ENCODE measurements at places on chromosomes 1 and 21. TPM values are rescaled to one million over a fixed set of nuclear protein-coding genes. Genes with fewer than 3 reads are reported as not detected.

S100B gene
- 0.99 TPM for total RNA-seq

DNA sequence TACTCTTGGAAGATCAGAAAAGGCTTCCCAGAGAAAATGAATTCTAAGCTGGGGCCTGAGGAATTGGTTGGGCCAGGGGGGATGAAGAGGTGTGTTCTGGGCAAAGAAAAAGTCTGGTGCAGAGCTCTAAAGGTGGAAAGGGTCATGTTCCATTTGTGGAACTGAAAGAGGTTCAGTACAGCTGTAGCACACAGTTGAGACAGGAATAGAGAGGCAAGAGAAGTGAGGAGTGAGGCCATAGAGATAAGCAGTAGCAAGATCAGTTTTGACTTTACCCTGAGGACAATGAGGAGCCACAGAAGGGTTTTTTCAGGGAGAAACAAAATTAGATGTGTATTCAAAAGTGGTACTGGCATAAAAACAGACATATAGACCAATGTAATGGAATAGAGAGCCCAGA, 30.3 kb upstream of the MUTYH start:
- DNase-seq, result no peak

GRCh38 chr1:31605908-31606427, 11.5 kb upstream of the HCRTR1 start:
- no peak for DNase-seq

OR2L13 gene
- total RNA-seq, result not detected

SLC2A5 gene
- total RNA-seq, result 12.8 TPM

TFB2M gene
- 19.3 TPM for total RNA-seq

DNA sequence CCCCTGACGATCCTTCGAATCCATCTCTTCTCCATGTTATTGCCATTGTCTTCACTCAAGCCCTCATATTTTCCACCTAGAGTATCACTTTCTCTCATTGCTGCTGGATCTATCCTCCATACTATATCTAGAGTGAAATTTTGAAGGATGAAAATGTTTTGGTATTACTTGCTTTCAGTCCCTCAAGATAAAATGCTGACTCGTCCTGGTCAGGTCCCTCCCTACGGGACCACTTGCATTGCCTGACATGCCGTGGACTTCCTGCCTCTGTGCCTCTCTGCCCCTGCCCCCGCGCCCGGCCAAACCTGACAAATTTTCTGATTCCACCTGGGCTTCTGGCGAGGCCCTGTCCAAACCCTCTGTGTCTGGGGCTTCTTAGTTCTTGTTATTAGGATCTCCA, 23.6 kb downstream of the SPATA46 start:
- DNase-seq, result no peak

- DNase-seq, result no peak
These were observed 8.0 kb upstream of the RGS13 start for GRCh38 chr1:192627901-192628300.
